Foreskin keratinocyte (primary cell): ENCODE measurements at places on chromosomes 12 and 14.

- DNase-seq, result no peak
Observed at GRCh38 chr14:78840898-78841297, 670.7 kb downstream of the NRXN3 start.

GRCh38 chr14:79090641-79091180, 920.5 kb downstream of the NRXN3 start:
- no peak for DNase-seq

- DNase-seq, result no peak
Observed at GRCh38 chr14:79567306-79567705, 644.0 kb downstream of the DIO2 start.

DNA sequence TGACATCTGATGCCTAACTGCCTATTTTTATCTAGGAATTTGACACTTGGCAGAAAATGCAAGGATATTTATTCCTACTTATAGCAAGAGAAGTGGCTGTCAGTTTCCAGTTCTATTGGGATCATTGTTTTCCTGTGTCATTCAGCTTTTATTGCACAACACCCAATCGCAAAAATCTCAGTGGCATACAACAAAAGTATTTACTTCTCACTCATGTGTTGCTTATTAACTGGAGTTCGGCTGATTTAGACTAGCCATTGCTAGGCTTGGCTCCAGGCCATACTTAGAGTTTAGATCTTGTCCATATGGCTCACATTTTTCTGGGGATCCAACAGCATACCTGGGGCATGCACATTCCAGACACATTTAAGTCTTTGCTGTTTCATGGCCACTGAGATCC, 218.6 kb upstream of the SYT1 start:
- DNase-seq, result peak; percentile 4

DNA sequence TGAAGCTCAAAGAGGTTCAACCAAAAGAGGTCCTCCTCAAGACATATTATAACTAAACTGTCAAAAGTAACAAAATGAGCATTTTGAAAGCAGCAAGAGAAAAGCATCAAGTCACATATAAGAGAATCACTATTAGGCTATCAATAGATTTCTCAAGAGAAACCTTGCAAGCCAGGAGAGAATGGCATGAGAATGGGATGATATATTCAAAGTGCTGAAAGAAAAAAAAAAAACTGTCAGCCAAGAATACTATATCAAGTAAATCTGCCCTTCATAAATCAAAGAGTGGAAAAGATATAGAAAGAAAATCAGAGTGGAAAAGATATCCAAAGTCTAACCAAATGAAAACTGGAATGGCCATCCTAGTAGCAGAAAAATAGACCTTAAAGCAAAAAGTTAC, 39.3 kb upstream of the TSPAN11 start:
- DNase-seq, result no peak

- DNase-seq, result no peak
Observed at GRCh38 chr12:111764120-111764821, 2.5 kb upstream of the ALDH2 start.

DNA sequence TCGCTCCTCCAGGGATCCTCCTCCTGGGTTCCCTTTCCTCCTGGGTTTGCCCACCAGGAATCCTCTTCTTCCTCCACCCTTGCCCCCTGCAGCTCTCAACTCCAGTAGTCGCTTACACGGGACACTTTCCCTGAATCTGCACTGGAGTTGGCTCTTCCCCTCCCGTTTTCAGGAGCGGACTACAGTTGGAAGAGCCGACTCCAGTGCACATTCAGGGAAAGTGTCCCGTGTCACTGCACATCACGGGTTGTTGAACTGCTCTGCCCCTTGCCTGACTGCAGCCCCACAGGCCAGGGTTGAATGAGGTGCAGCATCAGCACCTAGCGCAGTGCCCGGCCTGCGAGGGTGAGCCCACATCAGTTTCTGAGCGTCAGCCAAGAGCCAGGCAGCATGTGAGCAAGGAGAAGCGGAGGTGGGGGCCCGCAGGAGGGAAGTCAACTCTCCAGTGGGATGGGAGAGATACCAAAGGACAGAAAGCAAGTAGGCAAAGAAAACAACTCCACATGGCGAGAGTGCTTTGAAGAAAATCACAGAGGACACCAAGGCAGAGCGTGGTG, 13.1 kb downstream of the RAPGEF3 start:
- no peak for DNase-seq

GRCh38 chr12:75833268-75833667, 198.3 kb downstream of the PHLDA1 start:
- DNase-seq, result no peak

- DNase-seq, result no peak
Observed at GRCh38 chr14:94625353-94625635, 13.1 kb downstream of the SERPINA3 start.

- peak; percentile 68 for DNase-seq
Observed at GRCh38 chr14:74952697-74953484, 2.5 kb downstream of the PGF start.

DNA sequence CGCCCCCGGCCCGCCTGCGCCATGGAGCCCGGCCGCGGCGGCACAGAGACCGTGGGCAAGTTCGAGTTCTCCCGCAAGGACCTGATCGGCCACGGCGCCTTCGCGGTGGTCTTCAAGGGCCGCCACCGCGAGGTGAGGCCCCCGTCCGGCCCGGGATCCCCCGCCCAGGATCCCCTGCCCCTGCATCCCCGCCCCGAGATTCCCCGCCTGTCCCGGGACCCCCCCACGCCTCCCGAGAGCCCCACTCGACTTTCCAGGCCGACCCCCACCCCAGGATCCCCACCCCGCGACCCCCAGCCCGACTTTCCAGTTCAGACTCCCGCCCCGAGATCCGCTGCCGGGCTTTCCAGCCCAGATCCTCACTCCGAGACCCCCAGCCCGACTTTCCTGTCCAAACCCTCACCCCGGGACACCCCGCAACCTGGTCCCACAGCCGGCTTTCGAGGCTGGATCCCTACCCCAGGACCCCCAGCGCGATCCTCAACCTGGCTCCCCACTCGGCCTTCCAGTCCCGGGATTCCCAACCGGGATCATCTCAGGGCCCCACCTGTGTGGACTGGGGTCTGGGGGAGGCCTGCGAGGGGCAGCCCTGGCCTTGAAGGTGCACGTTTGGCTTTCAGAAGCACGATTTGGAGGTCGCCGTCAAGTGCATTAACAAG, 688 bp downstream of the ULK1 start:
- DNase-seq, result no peak

- no peak for DNase-seq
Observed at GRCh38 chr12:102314821-102315220, 117.2 kb upstream of the PMCH start.

DNA sequence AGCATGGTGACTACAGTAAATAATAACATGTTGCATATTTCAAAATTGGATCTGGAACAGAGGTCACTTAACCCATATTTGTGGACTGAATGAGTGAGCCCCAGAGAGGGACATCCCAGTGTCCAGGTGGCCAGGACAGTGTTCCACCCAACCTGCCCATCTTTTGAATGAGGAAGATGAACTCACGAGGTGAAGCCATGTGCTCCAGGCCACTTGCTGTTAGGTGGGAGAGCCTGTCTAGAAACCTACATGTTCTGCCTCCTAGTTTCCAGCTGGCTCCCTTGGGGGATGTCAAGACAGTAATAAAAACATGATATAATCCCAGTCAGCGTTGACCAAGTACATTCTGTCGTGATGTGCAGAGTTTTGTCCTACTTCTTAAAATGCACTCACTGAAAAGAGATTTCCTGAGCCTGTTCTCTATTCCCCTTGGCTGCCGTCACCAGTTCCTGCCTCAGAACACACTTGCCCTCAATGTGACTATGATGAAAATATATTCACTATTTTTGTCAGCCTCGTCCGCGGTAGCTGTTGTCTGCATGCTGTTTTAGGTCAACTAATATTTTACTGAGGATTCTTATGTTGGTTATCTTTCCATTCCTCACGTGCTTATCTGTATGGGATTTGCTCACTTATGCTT, 25.7 kb downstream of the TSPAN9 start:
- DNase-seq, result no peak

- peak; percentile 44 for DNase-seq
Observed at GRCh38 chr14:64507376-64508156, 3.0 kb downstream of the ZBTB1 start.

- DNase-seq, result no peak
Observed at GRCh38 chr14:88866305-88866704, 41.9 kb downstream of the TTC8 start.

GRCh38 chr14:101991352-101991751, 27.0 kb downstream of the DYNC1H1 start:
- no peak for DNase-seq

DNA sequence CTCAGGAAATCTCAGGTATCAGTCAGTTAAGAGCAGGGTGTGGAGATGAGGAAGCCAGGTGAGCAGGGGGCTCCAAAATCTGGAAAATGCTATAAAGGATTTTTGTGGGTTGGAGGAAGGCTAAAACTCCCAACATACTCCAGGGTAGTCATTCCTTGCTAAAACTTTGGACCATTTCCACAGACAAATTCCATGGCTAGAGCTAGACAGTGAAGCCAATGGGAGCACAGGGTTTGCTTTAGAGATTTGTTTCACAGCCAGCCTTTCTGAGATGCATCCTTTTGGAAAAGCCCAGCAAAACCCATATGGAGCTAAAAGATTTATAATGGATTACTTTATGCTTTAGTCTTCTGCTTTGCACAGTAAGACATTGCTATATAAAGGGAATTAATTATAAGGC, 146.5 kb downstream of the SAMD4A start:
- no peak for DNase-seq

GRCh38 chr14:59166258-59166657, 22.2 kb upstream of the DAAM1 start:
- DNase-seq, result no peak

- no peak for DNase-seq
Observed at GRCh38 chr14:99946652-99947489, 118.4 kb upstream of the EVL start.

DNA sequence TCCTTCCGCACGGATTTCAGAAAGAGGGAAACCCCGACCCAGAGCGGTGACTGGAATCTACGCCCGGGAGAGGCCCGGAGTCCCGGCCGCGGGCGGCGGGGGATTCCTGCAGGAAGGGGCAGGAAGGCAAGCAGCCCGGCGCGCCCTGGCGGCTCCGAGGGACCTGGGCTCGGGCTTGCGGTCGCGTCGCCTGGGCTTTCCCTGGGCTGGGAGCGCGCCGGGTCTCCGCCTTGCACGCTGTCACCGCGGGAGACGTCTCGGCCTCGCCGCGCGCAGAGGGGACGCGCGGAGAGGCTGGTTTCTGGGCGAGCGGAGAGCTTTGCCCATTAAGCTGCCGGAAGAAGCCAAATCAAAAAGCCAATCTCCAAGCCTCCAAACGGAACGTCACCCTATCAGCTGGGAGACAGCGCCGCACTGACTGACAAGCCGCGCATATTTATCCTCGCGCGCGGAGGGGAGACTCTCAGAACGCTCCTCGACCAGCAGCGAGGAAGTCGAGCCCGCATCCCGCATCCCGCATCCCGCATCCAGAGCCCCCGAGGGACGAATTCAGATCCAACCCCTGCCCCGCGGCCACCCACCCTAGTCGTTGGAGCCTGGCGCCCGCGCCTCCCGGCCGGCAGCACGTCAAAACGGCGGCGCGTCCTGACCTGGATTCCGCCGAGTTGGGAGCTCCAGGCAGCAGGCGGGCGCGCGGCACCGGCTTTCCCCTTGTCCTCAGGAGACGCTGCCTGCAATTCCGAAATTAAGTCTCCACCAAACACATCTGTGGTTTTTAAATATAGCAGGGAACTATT, at the start of gene SLC8A3:
TSS of gene SLC8A3 (minus strand) at position 293 of the 797 bp plus-strand sequence. CDS start 20,529 bp downstream, outside the sequence.
- peak; percentile 30 for DNase-seq

- no peak for DNase-seq
Observed at GRCh38 chr12:120180975-120181374, 13.5 kb downstream of the GCN1 start.

DNA sequence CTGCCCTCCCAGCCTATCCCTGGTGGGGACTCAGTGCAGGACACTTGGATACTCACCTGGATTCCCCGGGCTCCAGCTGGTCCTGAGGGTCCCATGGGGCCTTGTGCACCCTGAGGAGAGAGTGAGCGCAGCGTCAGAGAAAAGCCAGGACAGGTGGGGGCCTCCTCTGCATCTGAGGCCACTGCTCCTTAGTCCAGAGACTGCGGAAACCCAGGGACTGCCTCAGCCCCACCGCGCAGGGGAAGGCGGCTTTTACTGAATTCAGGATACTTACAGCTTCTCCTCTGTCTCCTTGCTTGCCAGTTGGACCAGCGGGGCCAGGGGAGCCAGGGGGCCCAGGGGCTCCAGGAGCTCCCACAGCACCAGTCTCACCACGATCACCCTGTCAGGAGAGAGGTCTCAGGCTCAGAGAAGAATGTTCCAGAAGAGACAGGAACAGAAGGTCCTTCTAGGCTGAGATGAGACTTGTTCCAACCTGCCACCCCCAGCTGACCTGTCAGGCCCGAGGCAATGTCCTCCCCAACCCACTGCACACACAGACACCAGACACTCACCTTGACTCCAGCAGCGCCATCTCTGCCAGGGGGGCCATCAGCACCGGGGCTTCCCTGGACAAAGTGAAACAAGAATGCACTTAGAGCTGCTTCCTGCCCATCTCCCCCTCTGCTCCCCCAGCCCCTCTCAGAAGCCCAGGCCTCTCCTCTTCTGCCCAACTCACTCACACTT, 13.8 kb downstream of the TMEM106C start:
- peak; percentile 50 for DNase-seq

DNA sequence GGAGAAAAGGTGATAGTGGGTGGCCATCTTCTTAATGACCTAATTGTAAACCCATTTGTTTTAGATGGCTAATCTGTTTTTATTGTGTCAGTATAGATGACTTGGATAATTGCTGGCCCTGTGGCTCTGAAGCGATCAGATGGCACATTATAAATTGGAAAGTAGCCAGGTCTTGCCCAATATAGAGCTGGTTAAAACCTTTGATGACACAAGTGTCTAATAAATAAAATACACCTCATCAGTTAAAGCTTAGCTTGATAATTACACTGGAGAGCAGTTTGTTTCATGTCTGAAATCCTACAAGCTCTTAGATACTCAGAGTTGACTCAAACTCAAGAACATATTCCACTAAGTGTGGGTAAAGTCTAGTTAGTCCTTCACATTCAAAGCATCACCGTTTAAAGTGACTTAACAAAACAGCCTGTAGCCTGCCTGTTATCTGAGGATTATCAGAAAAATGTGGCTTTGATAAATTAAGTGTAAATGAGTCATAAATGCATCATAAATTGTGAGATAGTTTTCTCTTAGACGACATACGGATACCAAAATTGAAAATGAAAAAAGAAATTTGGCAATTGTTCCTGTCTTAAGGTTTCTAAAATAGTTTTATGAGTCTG, 280.9 kb downstream of the LRIG3 start:
- DNase-seq, result no peak

GRCh38 chr12:32261638-32262037, 137.7 kb upstream of the FGD4 start:
- DNase-seq, result no peak

DNA sequence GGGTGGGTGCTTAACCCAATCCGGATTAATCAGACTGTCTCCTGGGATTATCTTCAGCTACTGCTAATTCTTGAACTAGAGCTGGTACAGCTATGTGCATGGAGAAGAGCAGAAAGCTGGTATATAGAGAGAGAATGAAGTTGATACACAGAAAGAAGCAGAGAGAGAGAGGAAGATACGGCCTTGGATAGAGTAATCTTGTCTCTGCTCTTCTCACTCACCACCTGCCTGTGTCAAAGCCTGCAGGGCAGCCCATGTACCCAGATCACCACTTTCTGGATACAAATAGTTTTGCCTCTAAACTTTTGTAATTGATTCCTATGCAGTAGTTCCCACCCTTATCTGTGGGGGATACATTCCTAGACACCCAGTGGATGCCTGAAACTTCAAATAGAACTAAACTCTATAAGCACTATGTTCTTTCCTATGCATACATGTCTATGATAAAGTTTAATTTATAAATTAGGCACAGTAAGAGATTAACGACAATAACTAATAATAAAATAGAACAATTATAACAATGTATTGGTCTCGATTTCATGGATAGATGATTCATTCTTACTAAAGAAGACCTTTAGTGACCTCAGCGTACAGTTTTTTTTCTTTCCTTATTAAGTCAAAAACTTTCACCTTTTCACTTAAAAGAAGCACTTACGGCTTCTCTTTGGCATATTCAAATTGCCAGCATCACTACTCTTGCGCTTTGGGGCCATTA, 45.5 kb downstream of the YEATS4 start:
- peak; percentile 11 for DNase-seq
